ENCODE measurements at places on chromosomes 5 and 9. TPM values are rescaled to one million over a fixed set of nuclear protein-coding genes. Genes with fewer than 3 reads are reported as not detected.
A peak's percentile ranks its signal among the peaks of the same experiment; 100 is the strongest.

Gene GGTA1
- total RNA-seq = not detected

DNA sequence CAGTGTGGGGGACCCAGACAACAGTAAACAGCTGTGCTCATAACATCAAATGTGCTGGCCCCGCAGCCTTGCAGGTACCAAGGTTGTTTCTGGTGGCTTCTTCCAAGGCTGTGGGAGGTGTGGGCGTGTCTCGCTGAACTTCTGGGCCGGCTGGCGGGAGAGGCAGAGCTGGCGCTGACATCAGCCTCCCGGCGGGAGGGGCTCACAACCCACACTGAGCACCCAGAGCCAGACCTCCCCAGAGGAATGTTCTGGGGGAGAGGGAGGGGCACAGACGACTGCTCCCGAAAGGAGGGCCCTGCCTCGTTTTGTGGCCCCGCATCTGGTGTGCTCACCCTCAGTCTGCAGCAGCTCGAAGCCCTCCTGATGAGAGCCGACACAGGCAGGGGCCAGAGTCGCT is 6.9 kb upstream of the SLC12A7 start:
- no peak for DNase-seq

DNA sequence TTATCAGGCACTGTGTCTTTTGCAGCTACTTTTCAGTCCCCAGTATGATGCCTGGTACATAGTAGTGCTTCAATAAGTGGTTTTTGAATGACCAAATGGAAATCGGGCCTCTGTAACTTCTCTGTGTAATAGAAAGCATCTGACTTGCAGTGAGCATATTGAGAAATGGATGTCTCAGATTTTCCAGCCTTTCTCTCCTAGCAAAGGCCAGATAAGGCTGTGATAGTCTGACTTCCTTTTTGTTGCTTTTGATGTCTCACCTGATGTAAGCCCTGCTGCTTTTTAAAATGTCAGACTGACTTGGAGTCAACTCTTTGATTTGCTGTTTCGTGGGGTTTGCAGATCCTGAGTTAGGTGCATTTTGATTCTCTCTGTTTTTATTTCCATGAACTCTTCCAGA is 590.0 kb upstream of the ZNF608 start:
- no peak for DNase-seq

DNA sequence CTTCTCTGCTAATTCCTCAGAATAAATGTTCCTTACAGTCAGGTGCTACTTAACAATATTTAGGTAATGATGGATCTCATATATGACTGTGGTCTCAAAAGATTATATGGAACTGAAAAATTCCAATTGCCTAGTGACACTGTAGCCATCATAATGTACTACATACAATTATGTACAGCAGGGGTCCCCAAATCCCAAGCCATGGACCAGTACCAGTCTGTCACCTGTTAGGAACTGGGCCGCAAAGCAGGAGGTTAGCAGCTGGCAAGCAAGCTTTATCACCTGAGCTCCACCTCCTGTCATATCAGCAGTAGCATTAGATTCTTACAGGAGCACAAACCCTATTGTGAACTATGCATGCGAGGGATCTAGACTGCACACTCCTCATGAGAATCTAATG is 69.6 kb downstream of the NR2F1-AS1 start:
- DNase-seq = no peak

Gene FOXD4L6
- total RNA-seq = not detected

GRCh38 chr5:181246276-181247049 is 2.8 kb upstream of the RACK1 start:
- DNase-seq = peak; percentile 78

Gene WHRN
- 0.28 TPM for total RNA-seq

- no peak for DNase-seq
These were observed 1337.2 kb downstream of the PTPRD start for GRCh38 chr9:9275601-9276000.

Gene GABBR2
- total RNA-seq = 20.3 TPM

Gene PRRT1B
- not detected for total RNA-seq
